ENCODE measurements at places on chromosomes 7 and 10. TPM values are rescaled to one million over a fixed set of nuclear protein-coding genes. Genes with fewer than 3 reads are reported as not detected.

The REEP3 gene
- total RNA-seq = 80.6 TPM

DNA sequence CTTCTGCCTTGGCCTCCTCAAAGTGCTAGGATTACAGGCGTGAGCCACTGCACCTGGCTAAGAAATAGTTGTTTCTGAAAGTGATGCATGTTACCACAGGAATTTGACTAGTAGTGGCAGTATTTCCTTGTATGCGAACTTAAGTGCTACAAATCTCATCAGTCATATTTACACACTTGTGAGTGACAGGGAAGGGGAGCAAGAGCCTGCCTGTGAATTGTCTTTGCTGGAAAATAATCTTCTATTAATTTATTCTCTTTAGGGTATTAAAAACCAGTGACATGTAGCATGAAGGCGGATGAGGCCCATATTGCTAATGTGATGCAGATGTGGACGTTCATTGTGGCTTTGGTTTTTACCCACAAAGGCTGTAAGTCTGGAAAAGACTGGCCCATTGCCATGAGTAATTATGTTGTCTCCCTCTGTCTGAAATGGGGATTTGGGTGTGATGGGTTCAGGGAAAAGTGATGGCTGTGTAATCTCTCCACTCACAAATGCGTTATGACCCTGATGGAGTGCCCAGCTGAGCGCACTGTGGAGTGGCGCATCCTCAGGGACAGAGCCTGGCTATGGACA is 97.6 kb downstream of the CCNY start:
- DNase-seq = no peak
- no peaks in the 10 kb centered on the region for H3K27me3 ChIP-seq
- H3K4me1 ChIP-seq = peaks cover 34% of the 10 kb centered on the region
- H3K4me3 ChIP-seq = no peak overlapping the region
- no peaks in the 10 kb centered on the region for H3K36me3 ChIP-seq

DNA sequence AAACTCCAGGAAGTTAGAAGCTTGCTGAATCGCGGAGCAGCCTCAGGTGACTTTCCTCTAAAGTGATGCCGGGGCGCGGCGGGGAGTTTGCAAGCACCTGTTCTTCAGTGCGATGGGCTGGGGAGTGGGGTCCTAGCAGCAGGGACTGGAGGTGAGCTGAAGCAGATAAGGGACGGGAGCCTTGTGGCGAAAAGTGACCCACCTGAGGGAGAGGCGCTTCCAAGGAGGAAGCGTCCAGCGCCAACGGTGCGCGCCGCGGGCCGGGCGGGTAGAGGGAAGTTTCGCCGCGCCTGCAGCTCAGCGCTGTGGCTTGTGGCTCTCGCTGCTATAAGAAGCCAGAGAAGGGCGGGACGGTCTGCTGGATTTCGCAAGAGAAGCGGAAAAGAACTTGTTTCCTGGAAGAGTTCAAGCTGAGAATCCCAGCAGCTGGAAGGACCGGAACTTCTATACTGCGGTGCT is at the start of gene STEAP4:
Gene STEAP4, minus strand, starts transcription at position 305 of the 459 bp plus-strand sequence. CDS start 22,625 bp downstream, outside the sequence.
- H3K4me1 ChIP-seq = peaks cover 15% of the 10 kb centered on the region
- no peak within 1 kb of the TSS for H3K27ac ChIP-seq

GRCh38 chr7:119438315-119438714 is 834.7 kb upstream of the KCND2 start:
- no peak for DNase-seq
- H3K4me3 ChIP-seq = no peak overlapping the region
- no peaks in the 10 kb centered on the region for H3K36me3 ChIP-seq
- peaks cover 5% of the 10 kb centered on the region for H3K27me3 ChIP-seq
- H3K27ac ChIP-seq = no peak overlapping the region
- no peaks in the 10 kb centered on the region for H3K4me1 ChIP-seq

The RASA4B gene
- total RNA-seq = 9.9 TPM

The CYP3A4 gene
- total RNA-seq = not detected

- H3K4me3 ChIP-seq = no peak overlapping the region
- H3K27me3 ChIP-seq = no peaks in the 10 kb centered on the region
- no peak for DNase-seq
- H3K27ac ChIP-seq = peak overlapping the region; percentile 41
- peaks cover 7% of the 10 kb centered on the region for H3K4me1 ChIP-seq
Measured at GRCh38 chr7:76428868-76429805, 4.4 kb downstream of the ZP3 start.

The TRPV5 gene
- not detected for total RNA-seq

GRCh38 chr10:90418869-90419652 is 438.8 kb downstream of the HTR7 start:
- H3K4me1 ChIP-seq = peaks cover 3% of the 10 kb centered on the region
- H3K4me3 ChIP-seq = no peak overlapping the region

DNA sequence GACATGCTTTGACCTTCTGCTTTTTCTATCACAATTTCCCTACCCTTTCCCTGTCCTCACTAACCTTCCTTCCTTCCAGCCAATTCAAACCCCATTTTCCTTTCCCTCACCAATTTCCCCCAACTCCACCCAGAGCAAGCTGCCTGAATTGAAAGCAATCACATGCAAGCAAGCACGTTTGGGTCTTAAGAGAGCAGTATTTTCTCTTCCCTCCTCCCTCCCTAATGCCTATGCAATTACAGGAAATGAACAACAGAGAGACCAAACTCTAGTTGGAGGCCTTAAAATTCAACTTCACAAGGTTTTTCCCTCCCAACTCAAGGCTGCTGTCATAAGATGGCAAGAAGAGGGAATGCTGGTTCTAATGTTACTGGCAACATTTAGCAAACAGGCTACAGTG is 117.2 kb downstream of the MYOF start:
- DNase-seq = no peak
- peak overlapping the region; percentile 92 for H3K27ac ChIP-seq
- H3K4me3 ChIP-seq = no peak overlapping the region
- H3K4me1 ChIP-seq = peaks cover 9% of the 10 kb centered on the region
- H3K36me3 ChIP-seq = peaks cover 52% of the 10 kb centered on the region

GRCh38 chr10:71259815-71260501 is 47.6 kb downstream of the UNC5B start:
- peaks cover 76% of the 10 kb centered on the region for H3K4me1 ChIP-seq
- no peaks in the 10 kb centered on the region for H3K36me3 ChIP-seq
- peak overlapping the region; percentile 88 for H3K27ac ChIP-seq
- no peak for DNase-seq

- peak overlapping the region; percentile 11 for H3K4me3 ChIP-seq
- peaks cover 5% of the 10 kb centered on the region for H3K36me3 ChIP-seq
- H3K27ac ChIP-seq = peak overlapping the region; percentile 19
- H3K4me1 ChIP-seq = peaks cover 79% of the 10 kb centered on the region
- no peaks in the 10 kb centered on the region for H3K27me3 ChIP-seq
- DNase-seq = no peak
Measured at GRCh38 chr10:17669185-17669872, 25.4 kb downstream of the STAM start.

GRCh38 chr7:107622894-107623293 is 37.7 kb upstream of the SLC26A4 start:
- no peaks in the 10 kb centered on the region for H3K27me3 ChIP-seq
- DNase-seq = no peak

The NODAL gene
- total RNA-seq = 0.49 TPM

DNA sequence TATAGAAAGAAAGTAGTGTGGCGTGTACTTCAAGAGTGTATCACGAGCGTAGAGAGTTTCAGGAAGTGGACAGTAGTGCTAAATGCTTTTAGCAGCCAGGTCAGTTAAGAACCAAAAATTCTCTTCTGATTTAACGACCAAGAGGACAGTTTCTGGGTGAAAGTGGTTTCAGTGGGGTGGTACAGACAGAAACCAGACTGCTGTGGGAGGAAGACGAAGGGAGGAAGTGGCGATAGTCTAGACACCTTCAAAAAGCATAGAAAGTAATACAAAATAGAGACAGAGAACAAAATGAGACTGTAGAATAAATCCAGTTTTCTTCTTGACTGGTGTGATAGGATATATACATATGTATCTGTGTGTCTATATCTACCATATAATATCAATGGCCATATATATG is 93.5 kb downstream of the MBL2 start:
- H3K4me1 ChIP-seq = no peaks in the 10 kb centered on the region
- H3K36me3 ChIP-seq = no peaks in the 10 kb centered on the region
- peaks cover 2% of the 10 kb centered on the region for H3K27me3 ChIP-seq
- H3K4me3 ChIP-seq = no peak overlapping the region

The LBX1 gene
- total RNA-seq = not detected

- no peak overlapping the region for H3K27ac ChIP-seq
- H3K4me3 ChIP-seq = no peak overlapping the region
- H3K4me1 ChIP-seq = peaks cover 5% of the 10 kb centered on the region
- peaks cover 5% of the 10 kb centered on the region for H3K27me3 ChIP-seq
Measured at GRCh38 chr10:75345738-75346137, 55.8 kb downstream of the ZNF503 start.

The SLC39A12 gene
- not detected for total RNA-seq

GRCh38 chr7:90536449-90536848 is 59.7 kb upstream of the CDK14 start:
- peaks cover 4% of the 10 kb centered on the region for H3K4me1 ChIP-seq
- DNase-seq = no peak
- H3K27ac ChIP-seq = no peak overlapping the region
- no peaks in the 10 kb centered on the region for H3K27me3 ChIP-seq
- no peaks in the 10 kb centered on the region for H3K36me3 ChIP-seq
- no peak overlapping the region for H3K4me3 ChIP-seq

DNA sequence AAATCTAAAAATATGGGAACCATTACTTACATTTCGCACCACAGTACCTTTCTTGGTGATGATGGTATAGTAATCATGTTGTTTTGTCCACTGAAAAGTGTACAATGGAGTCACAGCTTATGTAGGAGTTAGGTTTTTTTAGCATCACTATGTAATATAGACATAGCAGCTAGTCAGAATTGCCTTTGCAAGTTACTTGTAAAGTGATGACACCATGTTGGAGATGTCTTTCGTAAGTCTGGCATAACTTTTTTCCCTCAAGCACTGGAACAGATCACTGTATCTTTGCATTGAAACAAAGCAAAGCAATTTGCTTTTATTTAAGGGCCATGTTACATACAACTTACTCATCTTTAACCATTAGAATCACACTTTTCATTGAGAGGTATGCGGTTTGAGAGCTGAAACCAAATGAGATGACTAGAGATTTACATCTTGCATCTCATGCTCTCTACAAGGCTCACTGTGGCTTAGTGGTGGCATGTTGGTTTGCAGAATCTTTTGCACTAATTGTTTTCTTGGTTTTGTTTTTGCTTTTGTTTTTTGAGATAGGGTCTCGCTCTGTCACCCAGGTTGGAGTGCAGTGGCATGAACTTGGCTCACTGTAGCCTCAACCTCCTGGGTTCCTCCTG is 18.3 kb downstream of the UBN2 start:
- H3K4me3 ChIP-seq = no peak overlapping the region
- peaks cover 12% of the 10 kb centered on the region for H3K36me3 ChIP-seq
- no peaks in the 10 kb centered on the region for H3K27me3 ChIP-seq
- no peak for DNase-seq
- no peak overlapping the region for H3K27ac ChIP-seq

- no peak overlapping the region for H3K4me3 ChIP-seq
- no peaks in the 10 kb centered on the region for H3K36me3 ChIP-seq
- H3K27me3 ChIP-seq = peaks cover 7% of the 10 kb centered on the region
- H3K4me1 ChIP-seq = peaks cover 23% of the 10 kb centered on the region
Measured at GRCh38 chr7:36038063-36038721, 114.9 kb upstream of the EEPD1 start.

DNA sequence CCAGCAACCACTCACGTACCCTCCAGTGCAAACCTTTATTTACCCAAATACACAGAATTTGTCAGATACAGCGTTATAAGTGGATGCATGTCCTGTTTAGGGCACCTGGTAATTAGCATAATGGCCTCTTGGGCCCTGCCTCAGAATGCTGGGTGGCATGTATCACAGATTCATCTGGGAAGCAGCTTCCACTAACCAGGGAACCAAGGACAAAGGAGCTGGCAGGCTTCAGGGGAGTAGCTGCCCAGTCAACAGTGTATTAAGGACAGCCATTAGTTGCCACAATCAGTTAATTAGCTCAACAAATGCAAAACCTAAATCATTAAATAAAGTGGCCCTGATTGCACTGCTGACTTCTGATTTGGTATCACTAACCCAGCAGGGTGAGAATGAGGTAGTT is 105.7 kb downstream of the RAPGEF5 start:
- no peak overlapping the region for H3K27ac ChIP-seq
- H3K27me3 ChIP-seq = no peaks in the 10 kb centered on the region
- DNase-seq = no peak
- H3K4me3 ChIP-seq = no peak overlapping the region
- no peaks in the 10 kb centered on the region for H3K4me1 ChIP-seq
- no peaks in the 10 kb centered on the region for H3K36me3 ChIP-seq

- H3K4me3 ChIP-seq = no peak overlapping the region
- no peak for DNase-seq
- no peak overlapping the region for H3K27ac ChIP-seq
- peaks cover 2% of the 10 kb centered on the region for H3K36me3 ChIP-seq
- H3K27me3 ChIP-seq = no peaks in the 10 kb centered on the region
Measured at GRCh38 chr7:134101716-134102115, 25.4 kb upstream of the LRGUK start.

The EXOC6 gene
- total RNA-seq = 7.0 TPM

- H3K27me3 ChIP-seq = no peaks in the 10 kb centered on the region
- peaks cover 13% of the 10 kb centered on the region for H3K4me1 ChIP-seq
- H3K36me3 ChIP-seq = peaks cover 1% of the 10 kb centered on the region
- no peak overlapping the region for H3K4me3 ChIP-seq
- no peak overlapping the region for H3K27ac ChIP-seq
Measured at GRCh38 chr10:89362929-89363328, 14.9 kb upstream of the IFIT1B start.

GRCh38 chr10:112580267-112580666 is 133.3 kb downstream of the VTI1A start:
- H3K27ac ChIP-seq = no peak overlapping the region
- H3K4me1 ChIP-seq = peaks cover 21% of the 10 kb centered on the region
- H3K4me3 ChIP-seq = no peak overlapping the region

GRCh38 chr7:135253851-135254771 is 20.5 kb downstream of the STRA8 start:
- H3K4me3 ChIP-seq = peak overlapping the region; percentile 20
- H3K27ac ChIP-seq = peak overlapping the region; percentile 91
- peaks cover 2% of the 10 kb centered on the region for H3K36me3 ChIP-seq
- H3K27me3 ChIP-seq = no peaks in the 10 kb centered on the region
- H3K4me1 ChIP-seq = peaks cover 21% of the 10 kb centered on the region

The TRIM50 gene
- not detected for total RNA-seq

DNA sequence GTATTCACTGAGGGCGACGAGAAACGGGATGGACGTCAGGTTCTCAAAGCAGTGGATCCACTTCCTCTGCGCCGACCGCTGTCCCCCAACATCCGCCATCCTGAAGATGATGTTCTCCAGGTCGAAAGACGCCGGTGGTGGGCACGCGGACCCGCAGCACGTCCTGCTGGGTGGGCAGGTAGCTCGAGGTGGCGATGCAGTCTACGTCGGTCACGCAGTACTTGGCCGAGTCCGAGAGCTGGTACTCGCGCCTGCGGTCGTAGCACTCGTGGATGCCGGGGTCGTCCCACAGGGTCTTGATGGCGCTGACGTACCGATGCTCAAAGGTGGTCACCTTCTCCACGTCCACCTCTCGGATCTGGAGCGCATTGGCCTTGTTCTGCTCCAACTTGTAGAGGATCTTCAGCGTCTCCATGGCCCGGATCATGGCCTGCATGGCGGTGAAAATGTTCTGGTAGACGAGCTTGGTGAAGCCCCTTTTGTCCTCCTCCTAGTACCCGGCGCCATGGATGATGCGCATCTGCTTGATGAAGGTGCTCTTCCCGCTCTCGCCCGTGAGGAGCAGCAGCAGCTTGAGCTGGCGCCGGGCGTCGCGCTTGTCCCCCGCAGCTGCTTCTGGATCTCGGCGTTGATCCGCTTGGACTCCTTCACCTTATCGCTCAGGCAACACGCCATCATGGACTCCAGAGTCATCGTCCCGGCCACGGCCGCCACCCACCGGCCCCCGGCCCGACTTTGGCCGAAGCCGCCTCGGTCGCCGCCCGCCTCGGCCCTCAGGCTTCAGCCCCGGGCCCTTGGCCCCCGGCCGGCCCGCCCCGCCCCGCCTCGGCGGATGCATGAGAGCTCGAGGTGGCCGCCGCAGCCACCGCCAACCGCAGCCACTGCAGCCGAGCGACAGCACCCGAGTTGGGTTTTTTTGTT is 122.9 kb upstream of the KCTD7 start:
- no peaks in the 10 kb centered on the region for H3K27me3 ChIP-seq
- no peaks in the 10 kb centered on the region for H3K36me3 ChIP-seq
- no peak overlapping the region for H3K4me3 ChIP-seq
- H3K27ac ChIP-seq = no peak overlapping the region

The PLCE1 gene
- total RNA-seq = 10.6 TPM
